ENCODE measurements at places on chromosomes 3 and 15.

- H3K27me3 ChIP-seq = peaks cover 9% of the 10 kb centered on the region
- H3K4me3 ChIP-seq = no peak overlapping the region
- no peaks in the 10 kb centered on the region for H3K4me1 ChIP-seq
- no peaks in the 10 kb centered on the region for H3K36me3 ChIP-seq
- no peak overlapping the region for H3K27ac ChIP-seq
Measured at GRCh38 chr3:57026944-57027343, 33.5 kb upstream of the SPATA12 start.

DNA sequence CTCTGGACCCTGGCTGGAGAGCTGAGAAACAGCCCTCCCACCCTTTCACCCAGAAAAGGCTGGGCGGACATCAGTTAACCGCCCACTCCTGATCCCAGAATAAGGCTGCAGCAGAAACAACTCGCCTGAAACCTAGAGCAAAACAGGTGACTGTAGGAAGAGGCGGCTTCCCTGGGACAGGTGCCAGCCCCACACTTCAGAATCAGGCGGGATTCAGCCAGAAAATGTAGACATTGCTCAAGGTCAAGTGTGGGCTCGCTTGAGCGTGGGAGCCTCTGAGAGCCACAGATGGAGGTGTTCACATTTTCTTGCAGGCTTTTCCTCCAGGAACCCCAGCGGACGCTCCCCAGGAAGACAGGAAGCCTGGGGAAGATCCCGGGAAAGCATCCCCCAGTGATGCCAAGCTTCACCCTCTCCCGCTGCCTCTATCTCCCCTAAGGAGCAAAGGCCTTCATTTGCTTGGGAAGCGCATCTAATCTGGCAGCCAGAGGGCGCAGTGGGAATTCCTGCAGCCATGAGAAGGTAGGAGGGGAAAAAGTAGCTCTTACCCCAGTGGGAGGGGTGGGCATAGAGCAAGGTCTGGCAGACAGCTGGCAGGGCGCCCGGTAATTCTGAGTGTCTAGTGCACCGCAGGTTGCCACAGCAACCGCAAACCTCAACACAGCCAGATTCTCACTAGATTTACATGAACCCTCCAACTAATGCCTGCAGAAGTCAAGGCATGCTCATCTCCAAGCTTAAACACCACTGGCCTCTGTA, 77.7 kb downstream of the OCA2 start:
- no peaks in the 10 kb centered on the region for H3K36me3 ChIP-seq
- no peaks in the 10 kb centered on the region for H3K4me1 ChIP-seq

- no peak for DNase-seq
- no peak overlapping the region for H3K4me3 ChIP-seq
- H3K4me1 ChIP-seq = no peaks in the 10 kb centered on the region
- H3K27me3 ChIP-seq = peaks cover 4% of the 10 kb centered on the region
- no peak overlapping the region for H3K27ac ChIP-seq
- no peaks in the 10 kb centered on the region for H3K36me3 ChIP-seq
Measured at GRCh38 chr3:136780741-136781140, 28.6 kb upstream of the STAG1 start.

DNA sequence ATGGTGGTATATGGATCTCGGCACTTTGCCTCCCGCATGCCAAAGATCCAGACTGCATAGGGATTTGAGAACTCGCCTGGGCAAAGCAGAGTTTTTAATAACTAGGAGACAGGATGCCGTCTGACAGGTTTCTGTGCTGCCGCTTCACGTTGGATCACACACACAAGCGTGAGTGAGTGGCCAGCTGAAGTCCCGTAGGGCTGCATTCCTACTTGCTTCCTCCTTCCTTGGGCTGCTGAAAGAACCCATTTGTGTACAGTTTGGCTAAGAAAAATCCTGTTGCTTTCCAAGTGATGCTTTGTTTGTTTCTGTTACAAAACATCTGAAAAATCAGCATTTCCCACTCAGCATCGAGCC, 604.3 kb upstream of the CFAP20DC start:
- DNase-seq = no peak
- H3K4me1 ChIP-seq = no peaks in the 10 kb centered on the region
- H3K36me3 ChIP-seq = peaks cover 4% of the 10 kb centered on the region
- H3K27me3 ChIP-seq = peaks cover 4% of the 10 kb centered on the region

GRCh38 chr3:196073255-196073753, 8.6 kb downstream of the TFRC start:
- no peak overlapping the region for H3K4me3 ChIP-seq
- H3K4me1 ChIP-seq = peaks cover 30% of the 10 kb centered on the region
- H3K27ac ChIP-seq = peak overlapping the region; percentile 60

DNA sequence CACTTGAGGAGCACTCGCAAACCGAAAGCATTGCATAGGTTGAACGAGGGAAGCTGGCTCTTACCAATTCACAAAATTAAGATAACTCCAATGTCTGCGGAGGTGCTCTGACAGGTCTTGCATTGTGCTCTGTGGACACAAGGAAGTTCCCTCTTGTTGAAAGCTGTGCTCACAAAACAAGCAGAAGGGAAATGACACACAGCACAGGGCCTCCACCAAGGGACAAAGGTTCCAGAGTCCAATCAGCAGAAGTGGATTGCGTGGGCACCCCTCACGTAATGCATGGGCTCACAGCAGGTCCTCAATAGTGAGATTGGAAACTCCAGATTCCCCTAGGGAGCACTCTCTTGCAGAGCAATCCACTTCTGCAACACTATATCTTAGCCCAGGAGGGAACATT, 89.9 kb downstream of the ATP10A start:
- DNase-seq = peak; percentile 2
- peaks cover 24% of the 10 kb centered on the region for H3K4me1 ChIP-seq
- H3K36me3 ChIP-seq = peaks cover 20% of the 10 kb centered on the region
- H3K4me3 ChIP-seq = no peak overlapping the region

- DNase-seq = no peak
- peaks cover 5% of the 10 kb centered on the region for H3K4me1 ChIP-seq
- peaks cover 85% of the 10 kb centered on the region for H3K27me3 ChIP-seq
- no peaks in the 10 kb centered on the region for H3K36me3 ChIP-seq
- H3K4me3 ChIP-seq = no peak overlapping the region
Measured at GRCh38 chr15:89364741-89365450, 30.3 kb upstream of the POLG start.

GRCh38 chr3:159854500-159855124, 134.0 kb upstream of the IL12A start:
- H3K36me3 ChIP-seq = no peaks in the 10 kb centered on the region
- H3K4me3 ChIP-seq = no peak overlapping the region
- peaks cover 38% of the 10 kb centered on the region for H3K27me3 ChIP-seq
- no peak overlapping the region for H3K27ac ChIP-seq
- no peak for DNase-seq

- no peak overlapping the region for H3K27ac ChIP-seq
- H3K27me3 ChIP-seq = peaks cover 2% of the 10 kb centered on the region
- H3K4me3 ChIP-seq = no peak overlapping the region
- H3K4me1 ChIP-seq = no peaks in the 10 kb centered on the region
Measured at GRCh38 chr3:190249414-190249813, 72.8 kb downstream of the CLDN1 start.

- no peak for DNase-seq
- H3K36me3 ChIP-seq = no peaks in the 10 kb centered on the region
- peaks cover 15% of the 10 kb centered on the region for H3K27me3 ChIP-seq
- H3K4me1 ChIP-seq = no peaks in the 10 kb centered on the region
Measured at GRCh38 chr3:70531063-70531657, 218.7 kb upstream of the MDFIC2 start.

DNA sequence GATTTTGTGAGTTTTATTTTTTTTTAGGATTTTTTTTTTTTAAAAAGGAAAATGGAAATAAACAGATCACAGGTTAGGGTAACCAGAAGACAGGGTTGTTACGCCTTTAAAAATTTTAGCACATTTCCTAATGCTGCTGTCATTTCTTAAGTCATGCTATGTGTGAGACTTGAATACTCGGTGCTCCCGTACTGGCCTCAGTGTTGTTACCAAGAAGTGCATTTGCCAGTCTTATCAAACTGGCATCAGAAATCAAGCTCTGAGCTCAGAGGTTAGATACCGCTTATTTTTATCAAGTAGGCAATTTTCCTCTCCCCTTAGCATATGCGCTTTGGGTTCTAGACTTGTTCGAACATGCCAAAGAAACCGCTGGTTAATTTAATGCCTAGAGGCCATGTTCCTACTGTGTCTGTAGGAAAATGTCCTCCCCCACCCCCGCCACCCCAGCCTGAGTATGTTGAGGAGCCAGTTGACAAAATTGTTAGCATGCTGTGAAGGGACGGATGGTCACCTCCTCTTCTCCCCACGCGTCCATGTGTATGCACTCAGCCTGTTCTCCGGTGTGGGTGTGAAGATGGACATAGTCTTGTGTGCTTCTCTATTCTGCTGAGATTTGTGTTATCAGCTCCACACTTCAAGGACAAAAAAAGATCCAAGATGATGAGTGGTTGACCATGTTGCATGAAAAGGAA, 88.9 kb downstream of the ITPR1 start:
- no peak overlapping the region for H3K4me3 ChIP-seq
- no peak overlapping the region for H3K27ac ChIP-seq
- H3K27me3 ChIP-seq = no peaks in the 10 kb centered on the region
- no peaks in the 10 kb centered on the region for H3K36me3 ChIP-seq
- peaks cover 17% of the 10 kb centered on the region for H3K4me1 ChIP-seq

DNA sequence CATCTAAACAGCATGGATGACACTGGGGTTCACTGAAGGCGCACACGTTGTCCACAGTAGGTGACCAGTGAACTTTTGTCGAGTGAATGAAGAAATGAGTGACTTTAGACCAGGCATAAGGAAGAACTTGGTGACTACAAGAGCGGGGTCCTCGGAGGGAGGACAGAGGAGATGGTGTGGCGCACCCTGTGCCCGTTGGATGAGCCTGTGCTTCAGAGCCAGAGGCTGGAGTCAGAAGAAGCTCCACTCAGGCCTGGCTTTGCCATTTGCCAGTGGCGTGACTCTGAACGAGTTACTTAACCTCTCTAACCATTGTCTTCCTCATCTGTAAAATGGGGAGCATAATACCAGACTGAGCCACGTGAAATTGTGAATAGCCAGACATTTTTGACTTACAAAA, 42.2 kb downstream of the MUC4 start:
- no peak for DNase-seq
- no peaks in the 10 kb centered on the region for H3K36me3 ChIP-seq
- H3K4me1 ChIP-seq = no peaks in the 10 kb centered on the region
- no peak overlapping the region for H3K27ac ChIP-seq
- H3K27me3 ChIP-seq = no peaks in the 10 kb centered on the region

Data from T-helper 2 cell treated with Interferon-gamma antibody and Interleukin-4, amounts not matched to agents 5 μg/mL and 100 μg/mL, for 36 hours (primary cell).